ENCODE measurements at places on chromosomes 6 and 20. TPM values are rescaled to one million over a fixed set of nuclear protein-coding genes. Genes with fewer than 3 reads are reported as not detected.

DNA sequence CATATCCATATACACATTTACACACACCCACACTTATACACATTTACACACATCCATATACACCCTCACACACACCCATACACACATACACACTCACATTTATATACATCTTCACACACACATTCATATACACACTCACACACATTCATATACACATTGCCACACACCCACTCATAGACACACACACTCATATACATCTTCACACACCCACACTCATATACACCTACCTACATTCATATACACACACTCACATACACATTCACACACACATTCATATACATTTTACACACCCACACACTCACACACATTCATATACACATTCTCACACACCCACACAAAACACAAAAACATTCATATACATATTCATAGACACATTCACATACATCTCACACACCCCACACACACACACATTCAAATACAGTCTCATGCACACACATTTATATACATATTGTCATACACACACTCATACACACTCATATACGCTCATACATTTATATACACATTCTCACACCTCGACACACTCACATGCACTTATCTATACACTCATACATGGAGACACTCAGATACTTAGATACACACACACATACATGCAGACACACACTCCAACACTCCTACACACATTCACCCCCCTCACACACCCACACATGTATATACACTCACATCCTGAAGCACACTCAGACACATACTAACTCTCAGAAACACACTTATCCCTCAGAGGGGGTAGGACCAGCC, 82.1 kb downstream of the MRPL14 start:
- DNase-seq: no peak

DNA sequence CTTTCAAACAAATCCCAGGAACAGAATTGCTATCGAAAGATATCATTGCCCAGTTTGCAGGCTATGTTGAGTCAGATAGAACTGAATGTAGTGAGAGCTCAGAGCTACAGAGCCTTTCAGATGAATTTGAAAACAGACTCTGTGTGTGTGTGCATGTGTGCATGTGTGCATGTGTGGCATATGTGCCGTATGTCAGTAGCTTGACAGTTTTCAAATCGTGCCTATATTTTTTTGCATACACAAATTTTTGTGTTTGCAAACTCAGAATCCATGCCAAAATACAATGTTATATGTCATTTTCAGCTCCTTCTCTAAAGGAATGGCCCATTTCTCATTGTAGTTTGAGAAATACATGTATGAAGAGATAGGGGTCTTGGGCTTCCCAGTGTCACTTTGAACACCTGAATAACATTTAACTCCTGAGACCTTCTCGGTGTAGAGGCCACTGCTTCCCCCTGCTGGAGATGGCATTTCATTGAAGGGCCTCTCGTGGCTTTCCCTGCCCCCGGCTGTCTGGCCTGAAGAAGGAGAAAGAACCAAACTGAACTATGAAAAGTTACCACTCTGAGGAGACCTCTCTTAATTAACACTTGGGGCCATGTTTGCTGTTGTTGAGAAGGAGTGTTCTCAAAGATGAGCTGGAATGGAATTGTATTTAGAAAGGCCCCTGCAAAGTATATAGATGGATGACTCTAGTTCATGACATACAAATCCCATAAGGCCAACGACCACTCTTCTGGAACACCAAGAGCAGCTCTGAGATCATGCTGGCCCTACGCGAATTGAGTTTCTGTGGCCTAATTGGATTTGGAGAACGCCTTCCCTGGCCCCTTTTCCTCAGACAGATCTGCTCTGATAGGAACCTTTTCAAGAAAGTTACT, 58.7 kb downstream of the VAPB start:
- DNase-seq: no peak

Gene ZBTB46
- 0.46 TPM for total RNA-seq

DNA sequence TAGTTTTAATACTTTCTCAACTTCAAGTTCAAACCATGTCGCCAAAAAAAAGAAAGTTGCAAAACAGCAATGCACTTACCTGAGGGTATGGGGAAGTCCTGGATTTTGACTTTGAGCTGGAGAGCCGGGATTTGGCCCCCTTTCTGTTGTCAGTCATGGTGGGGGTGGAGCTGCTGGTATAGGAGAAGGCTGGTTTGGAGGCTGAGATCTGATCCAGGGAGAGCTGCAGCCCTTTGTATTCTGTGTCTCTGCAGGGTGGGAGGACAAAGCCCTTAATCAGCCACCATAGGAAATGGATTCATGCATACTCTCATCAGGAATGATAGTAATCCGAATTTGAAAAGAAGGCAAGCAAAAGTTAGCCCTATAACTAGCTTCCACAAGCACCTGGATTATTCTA, 44.0 kb downstream of the SIM1 start:
- no peak for DNase-seq

GRCh38 chr6:161586887-161587286, 313.0 kb upstream of the AGPAT4 start:
- DNase-seq: no peak
